ENCODE measurements at places on chromosomes 16 and 17.

GRCh38 chr17:17022011-17022410 lies 20.2 kb upstream of the MPRIP start:
- DNase-seq, result no peak

- no peak for DNase-seq
Observed at GRCh38 chr16:79436885-79437284, 163.7 kb downstream of the MAF start.

GRCh38 chr17:82305727-82306300 lies 11.6 kb downstream of the CD7 start:
- DNase-seq, result no peak

DNA sequence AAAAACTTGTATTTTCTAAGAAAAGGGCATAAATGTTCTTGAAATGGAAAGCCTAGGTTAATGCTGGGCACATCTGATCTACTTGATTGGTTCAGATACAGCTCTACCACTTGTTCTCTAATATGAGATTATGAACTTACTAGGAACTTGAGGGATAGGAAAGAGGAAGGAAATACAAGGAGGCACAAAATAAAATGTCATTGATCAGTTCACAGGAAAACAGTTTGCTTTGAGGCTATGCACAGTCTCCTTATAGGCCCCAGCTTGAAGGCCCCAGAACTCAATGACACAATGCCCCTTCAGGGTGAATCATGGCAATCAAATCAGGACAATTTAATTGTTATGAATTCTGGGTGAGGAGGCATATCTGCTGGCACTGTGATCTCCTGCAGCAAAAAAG lies 27.1 kb downstream of the NXPH3 start:
- no peak for DNase-seq

DNA sequence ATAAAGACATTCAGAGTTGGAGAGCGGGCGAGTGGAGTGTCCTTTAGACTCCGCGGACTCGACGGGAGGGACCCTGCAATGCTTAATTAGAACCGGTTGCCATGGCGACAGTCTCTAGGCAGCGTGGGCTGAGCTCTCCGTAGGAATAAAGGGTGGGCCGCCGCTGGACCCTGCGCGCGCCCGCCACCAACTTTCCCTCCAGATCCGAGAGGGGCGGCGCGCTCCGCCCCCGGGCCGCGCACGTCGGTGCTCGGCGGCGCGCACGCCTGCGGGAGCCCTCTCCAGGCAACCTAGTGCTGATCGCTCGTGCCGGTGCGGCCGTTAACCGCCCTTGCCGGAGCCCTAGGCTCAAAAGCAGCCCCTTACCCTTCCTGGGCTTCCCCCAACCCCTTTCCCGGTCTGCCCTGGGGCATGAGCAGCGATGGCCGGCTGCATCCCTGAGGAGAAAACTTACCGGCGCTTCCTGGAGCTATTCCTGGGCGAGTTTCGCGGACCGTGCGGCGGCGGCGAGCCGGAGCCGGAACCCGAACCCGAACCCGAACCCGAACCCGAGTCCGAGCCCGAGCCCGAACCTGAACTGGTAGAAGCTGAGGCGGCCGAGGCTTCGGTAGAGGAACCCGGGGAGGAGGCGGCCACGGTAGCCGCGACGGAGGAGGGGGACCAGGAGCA lies at the start of gene PPM1E:
Gene PPM1E (plus strand): TSS at position 278 of the 669 bp plus-strand sequence.
- peak; percentile 98 for DNase-seq

- no peak for DNase-seq
Observed at GRCh38 chr17:71327376-71328059, 793.3 kb upstream of the SOX9 start.

- no peak for DNase-seq
Observed at GRCh38 chr17:49363251-49363650, 1.2 kb upstream of the ZNF652 start.

DNA sequence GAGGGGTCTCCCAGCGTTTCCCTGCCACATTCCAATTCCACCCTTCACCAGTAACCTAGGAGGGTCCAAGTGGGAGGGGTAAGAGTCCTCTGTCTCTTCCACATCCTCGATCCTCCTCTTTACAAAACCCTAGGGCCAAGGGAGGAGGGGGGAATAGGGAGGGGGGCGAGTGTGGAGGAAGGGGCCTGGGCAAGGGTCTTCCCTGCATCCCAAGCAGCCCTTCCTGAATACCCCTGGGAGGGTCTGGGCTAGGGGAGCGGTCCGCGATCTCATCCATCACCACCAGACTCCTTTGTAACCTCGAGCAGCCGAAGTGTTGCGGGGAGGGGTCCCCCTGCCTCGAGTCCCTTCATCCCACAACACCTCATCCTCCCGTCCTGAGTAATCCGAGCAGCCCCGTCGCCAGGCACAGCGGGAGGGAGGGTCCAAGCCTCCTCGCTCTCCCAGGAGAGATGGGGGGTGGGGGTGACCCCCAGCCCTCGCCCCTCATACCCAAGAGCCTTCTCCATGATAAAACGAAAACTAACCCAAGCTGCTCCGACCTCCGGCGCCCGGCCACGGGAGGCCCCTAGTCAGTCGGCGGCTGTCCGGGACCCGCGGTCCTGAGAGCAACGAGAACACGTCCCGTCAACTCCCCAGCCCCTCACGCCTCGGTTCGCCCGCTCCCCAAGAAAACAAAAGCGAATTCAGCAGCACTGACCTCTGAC lies 502 bp downstream of the SMPD3 start:
- DNase-seq, result peak; percentile 68

GRCh38 chr16:4578961-4579530 lies 22.9 kb downstream of the C16orf96 start:
- no peak for DNase-seq

DNA sequence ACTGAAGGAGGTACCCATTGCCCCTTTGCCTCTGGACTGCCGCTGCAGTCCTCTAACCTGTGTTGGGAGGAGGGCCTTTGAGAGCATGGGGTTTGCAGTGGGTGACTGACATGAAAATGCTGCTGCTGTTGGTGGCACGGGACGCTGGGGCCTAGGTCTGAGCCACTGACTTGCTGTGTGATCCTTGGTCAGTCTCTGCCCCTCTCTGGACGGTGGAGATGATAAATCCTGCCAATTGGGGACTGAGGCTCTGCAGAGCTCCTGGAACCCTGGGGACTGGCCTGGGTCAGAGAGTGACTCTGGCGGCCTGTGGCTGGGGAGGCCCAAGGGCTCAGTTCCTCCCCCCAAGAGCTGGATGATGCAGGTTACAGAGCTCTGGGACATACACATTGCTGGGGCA lies 6.1 kb upstream of the PYDC1 start:
- DNase-seq, result no peak

DNA sequence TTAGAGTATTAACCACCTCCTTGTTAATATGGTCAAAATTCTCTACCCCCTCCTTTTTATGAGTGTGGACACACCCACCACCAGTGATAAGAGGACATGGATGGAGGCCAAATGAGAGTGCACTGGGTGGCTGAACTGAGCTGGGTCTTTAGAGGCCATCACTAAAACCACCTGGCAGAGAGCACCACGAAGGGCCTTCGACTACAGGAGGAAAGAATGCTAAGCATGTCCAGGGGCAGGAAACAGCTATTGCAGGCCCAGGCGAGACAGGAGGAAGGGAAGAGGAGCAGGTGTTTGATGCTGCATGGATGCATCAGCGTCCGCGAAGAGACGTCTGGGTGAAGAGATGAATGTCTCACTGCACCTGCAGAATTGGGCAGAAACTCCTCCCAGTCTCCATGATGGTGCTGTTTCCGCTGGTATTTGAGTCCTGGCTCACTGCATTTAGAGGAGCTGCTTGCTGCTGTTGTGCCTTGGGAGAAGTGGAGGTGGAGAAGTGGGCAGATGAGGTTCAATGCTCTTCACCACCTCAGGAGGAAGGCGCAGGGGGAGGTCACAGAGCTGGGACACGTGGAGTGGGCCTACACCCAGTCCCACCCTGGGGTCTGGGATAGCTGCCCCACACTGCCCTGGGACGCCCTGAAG lies 33.2 kb downstream of the SPHK1 start:
- DNase-seq, result no peak

DNA sequence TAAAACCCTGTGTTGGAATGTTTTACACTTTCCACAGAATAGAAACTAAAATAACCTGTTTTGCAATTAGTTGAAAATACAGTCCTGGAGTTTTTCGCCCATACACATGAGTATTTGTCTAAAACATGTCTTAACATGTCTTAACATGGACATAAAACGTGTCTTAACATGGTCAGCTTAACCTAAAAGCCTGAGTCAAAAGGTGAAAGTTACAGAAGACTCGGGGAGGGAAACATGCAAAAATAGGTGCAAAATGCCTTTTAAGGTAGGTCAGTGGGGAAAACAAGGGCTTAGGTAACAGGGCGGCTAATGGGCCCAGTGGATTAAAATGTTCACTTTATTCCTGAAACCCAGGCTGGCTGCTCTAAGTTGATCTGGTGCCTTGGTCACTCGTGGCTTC lies 56.1 kb upstream of the RBL2 start:
- no peak for DNase-seq

GRCh38 chr16:81723098-81723723 lies 55.9 kb upstream of the PLCG2 start:
- peak; percentile 93 for DNase-seq

- DNase-seq, result no peak
Observed at GRCh38 chr17:39605492-39606433, 2.0 kb downstream of the NEUROD2 start.

GRCh38 chr17:7909089-7909488 lies 7.0 kb downstream of the RNF227 start:
- no peak for DNase-seq

GRCh38 chr17:79187186-79187585 lies 112.6 kb downstream of the ENGASE start:
- DNase-seq, result no peak

- peak; percentile 58 for DNase-seq
Observed at GRCh38 chr16:15976225-15976812, 26.9 kb downstream of the ABCC1 start.

DNA sequence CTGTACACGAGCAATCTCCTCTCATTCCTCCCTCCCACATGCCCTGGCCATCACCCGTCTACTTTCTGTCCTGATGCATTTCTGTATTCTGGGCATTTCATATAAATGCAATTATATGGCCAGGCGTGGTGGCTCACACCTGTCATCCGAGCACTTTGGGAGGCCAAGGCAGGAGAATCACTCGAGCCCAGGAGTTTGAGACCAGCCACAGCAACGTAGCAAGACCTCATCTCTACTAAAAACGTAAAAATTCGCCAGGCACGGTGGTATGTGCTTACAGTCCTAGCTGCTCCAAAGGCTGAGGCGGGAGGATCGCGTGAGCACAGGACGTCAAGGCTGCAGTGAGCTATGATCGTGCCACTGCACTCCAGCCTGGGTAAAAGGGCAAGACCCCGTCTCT lies 4.8 kb downstream of the MEAK7 start:
- no peak for DNase-seq

GRCh38 chr17:41975099-41976083 lies 8.8 kb downstream of the CNP start:
- DNase-seq, result no peak

GRCh38 chr16:62711797-62712196 lies 675.6 kb upstream of the CDH8 start:
- no peak for DNase-seq

- no peak for DNase-seq
Observed at GRCh38 chr16:5188318-5188988, 90.9 kb upstream of the EEF2KMT start.
